ENCODE measurements at places on chromosomes 12 and 14.
A peak's percentile ranks its signal among the peaks of the same experiment; 100 is the strongest.

- no peak for DNase-seq
These were observed 31.5 kb upstream of the ANO6 start for GRCh38 chr12:45184147-45184963.

GRCh38 chr12:132559652-132560363 is 50.6 kb downstream of the LRCOL1 start:
- DNase-seq = peak; percentile 45

DNA sequence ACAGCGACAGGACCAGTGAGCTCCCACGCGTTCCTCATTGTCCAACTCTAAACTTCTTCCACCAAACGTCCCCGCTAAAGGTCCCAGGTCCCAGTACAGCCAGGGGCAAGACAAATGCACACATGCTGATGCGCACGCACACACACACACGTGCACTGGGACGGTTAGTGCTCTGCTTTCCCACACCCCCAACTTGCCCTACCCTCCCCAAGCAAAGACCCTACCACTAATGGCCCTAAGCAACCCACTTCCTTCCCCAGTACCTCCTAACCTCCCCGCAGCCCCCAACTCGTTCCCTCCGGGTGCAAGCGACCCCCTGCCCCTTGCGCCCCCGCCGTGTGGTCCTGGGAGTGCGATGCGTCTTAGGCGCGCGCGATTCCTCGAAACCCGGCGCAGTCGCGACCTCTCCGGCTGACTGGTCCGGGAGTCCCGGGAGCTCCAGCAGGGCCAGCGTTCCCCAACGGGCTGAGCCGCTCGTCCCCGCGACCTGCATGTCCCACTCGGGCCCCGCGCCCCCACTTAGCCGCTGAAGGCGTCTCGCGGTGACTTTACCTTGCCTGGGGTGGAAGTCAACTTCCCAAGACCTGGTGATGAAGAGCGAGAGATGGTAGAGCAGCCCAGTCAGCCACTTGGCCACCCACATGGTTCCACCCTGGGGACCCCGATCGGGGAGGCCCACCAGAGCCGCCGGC is 578 bp downstream of the ADAMTS20 start:
- DNase-seq = peak; percentile 1

- no peak for DNase-seq
These were observed 384.7 kb downstream of the ALG10 start for GRCh38 chr12:34406996-34407300.

DNA sequence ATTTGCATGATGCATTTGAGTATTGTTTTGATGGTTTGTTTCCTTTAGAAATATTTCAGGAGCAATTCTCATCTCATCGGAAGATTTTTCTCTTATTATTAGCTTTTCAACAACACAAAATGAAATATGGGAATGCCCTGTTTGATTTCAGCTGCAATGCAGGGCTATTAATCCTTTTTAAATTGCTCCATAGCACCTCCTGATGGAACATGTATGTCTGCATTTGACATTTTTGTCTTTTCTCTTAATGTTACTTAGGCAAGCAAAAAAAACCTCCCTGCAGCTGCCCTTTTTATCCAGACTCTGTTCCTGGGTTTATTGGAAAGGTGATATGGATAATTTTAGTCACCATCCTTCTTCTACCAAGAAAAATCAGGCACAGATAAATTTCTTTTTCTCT is 895.8 kb downstream of the RPS29 start:
- no peak for DNase-seq

Measured in fibroblast of upper back skin (primary cell).